ENCODE measurements at places on chromosomes 2 and 18. TPM values are rescaled to one million over a fixed set of nuclear protein-coding genes. Genes with fewer than 3 reads are reported as not detected.

- peaks cover 74% of the 10 kb centered on the region for H3K4me1 ChIP-seq
- no peaks in the 10 kb centered on the region for H3K27me3 ChIP-seq
- DNase-seq, result no peak
- H3K27ac ChIP-seq, result peak overlapping the region; percentile 97
Observed at GRCh38 chr2:217939629-217940245, 63.1 kb downstream of the TNS1 start.

- H3K4me1 ChIP-seq, result peaks cover 6% of the 10 kb centered on the region
- no peaks in the 10 kb centered on the region for H3K36me3 ChIP-seq
- no peak overlapping the region for H3K27ac ChIP-seq
- H3K27me3 ChIP-seq, result peaks cover 39% of the 10 kb centered on the region
Observed at GRCh38 chr2:45020439-45020838, 11.2 kb upstream of the SIX2 start.

DNA sequence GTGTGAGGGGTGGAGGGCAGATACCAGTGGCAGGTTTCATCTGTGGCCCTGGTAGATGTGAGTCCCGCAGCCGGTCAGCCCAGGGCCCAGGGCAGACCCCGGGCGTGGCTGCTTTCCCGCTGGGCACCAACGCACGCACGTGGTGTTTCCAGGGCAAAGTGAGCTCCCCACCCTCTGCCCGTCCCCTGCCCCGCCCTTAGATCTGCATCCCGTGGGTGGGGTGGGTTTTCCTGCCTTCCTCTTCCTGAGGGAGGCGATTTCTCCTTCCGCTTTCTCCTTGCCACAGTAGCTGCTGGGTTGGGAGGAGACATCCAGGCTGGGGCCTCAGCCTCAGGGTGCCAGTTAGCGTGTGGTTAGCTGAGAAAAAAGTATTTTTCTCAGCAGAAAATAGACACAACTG lies 49.6 kb downstream of the ODC1 start:
- no peaks in the 10 kb centered on the region for H3K36me3 ChIP-seq
- no peak for DNase-seq
- H3K4me1 ChIP-seq, result peaks cover 51% of the 10 kb centered on the region
- no peak overlapping the region for H3K27ac ChIP-seq
- no peaks in the 10 kb centered on the region for H3K27me3 ChIP-seq

DNA sequence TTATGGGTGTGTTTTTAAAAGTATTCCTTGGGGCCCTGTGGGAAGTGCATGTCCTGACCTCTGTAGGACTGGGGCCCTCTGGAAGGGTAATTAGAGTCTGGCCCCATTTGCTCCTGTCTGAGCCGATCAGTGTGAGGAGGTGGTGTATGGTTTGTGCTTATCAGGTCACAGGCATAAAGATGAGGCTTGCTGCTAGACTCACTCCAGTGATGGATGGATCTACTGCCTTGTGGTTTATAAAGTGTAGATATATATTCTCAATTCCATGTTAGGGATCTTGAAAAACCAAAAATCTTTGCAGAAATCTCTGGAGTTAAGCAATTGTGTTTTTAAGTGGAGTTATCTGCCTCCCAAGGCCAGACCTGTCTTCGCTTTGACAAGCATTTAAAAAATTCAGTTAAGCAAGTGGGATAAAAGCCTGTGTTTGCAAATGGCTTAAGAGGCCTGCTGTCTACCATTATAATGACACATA lies 182.4 kb downstream of the PTPRM start:
- DNase-seq, result no peak
- H3K4me1 ChIP-seq, result peaks cover 49% of the 10 kb centered on the region
- H3K27me3 ChIP-seq, result no peaks in the 10 kb centered on the region

- H3K27ac ChIP-seq, result no peak overlapping the region
- no peaks in the 10 kb centered on the region for H3K4me1 ChIP-seq
- no peak overlapping the region for H3K4me3 ChIP-seq
- DNase-seq, result no peak
- H3K36me3 ChIP-seq, result no peaks in the 10 kb centered on the region
Observed at GRCh38 chr18:25898965-25899364, 191.4 kb downstream of the SS18 start.

TBR1 gene
- total RNA-seq, result not detected

HAAO gene
- 4.8 TPM for total RNA-seq

Measured in esophagus muscularis mucosa (tissue), 4 donors.